ENCODE measurements at places on chromosomes 11 and 22.

DNA sequence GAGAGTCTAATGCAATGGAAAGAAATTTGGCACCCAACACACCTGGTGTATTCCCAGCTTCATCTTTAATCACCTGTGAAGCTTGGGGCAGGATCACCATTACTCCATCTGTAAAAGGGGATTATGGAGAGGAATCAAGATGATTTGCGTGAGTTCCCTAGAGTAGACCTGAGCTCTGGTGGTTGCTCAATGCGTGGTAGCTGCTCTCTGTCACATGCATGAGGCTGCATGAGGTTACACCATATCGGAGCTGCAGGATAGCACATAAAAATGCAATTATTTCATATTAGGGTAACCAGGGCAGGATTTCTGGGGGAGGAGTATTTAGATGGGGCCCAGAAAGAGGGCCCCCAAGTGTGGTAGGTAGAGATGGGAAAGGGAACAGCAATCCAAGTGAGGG lies 35.3 kb upstream of the CLMP start:
- no peak for DNase-seq

DNA sequence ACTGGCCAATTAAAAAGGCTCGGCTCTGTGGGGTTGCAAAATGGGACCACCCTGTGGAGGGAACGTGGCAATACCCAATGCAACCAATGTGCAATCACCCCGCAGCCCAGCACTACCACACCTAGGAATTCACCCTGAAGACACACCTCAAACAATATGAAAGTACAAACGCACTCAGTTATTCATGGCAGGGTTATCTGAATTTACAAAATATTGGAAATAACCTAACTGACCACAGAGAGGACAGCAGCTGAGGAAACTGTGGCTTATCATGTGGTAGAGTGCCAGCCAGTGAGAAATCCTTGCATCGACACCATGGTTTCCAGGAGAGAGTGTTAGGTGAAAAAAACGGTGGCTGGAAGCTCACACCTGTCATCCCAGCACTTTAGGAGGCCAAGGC lies 18.7 kb downstream of the ALG12 start:
- DNase-seq: no peak

- no peak for DNase-seq
These were observed 116.8 kb downstream of the ARHGAP8 start for GRCh38 chr22:44869196-44869595.

DNA sequence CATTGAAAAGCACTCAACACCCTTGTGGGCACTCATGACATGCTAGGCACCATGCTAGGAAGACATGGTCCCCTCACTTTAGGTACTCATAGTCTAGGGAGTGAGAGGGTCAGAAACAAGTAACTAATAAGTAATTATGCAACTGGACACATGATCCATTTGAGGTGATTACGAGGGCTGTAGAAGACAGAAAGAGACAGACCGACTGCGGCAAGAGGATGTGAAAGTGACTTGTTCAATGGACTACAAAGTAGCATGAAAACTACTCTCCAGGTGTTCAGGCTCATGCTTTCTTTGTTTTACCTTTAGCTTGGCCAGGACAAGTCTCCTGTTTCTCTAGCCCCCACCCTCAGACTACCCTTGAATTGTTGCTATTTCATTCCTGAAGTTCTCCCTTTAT lies 310.8 kb upstream of the SORL1-AS1 start:
- DNase-seq: no peak

GRCh38 chr22:49197505-49197904 lies 630.2 kb downstream of the BRD1 start:
- no peak for DNase-seq

- DNase-seq: no peak
These were observed 1.3 kb upstream of the KMT5B start for GRCh38 chr11:68214173-68215086.

GRCh38 chr22:20324139-20324516 lies 4.3 kb upstream of the DGCR6L start:
- no peak for DNase-seq

DNA sequence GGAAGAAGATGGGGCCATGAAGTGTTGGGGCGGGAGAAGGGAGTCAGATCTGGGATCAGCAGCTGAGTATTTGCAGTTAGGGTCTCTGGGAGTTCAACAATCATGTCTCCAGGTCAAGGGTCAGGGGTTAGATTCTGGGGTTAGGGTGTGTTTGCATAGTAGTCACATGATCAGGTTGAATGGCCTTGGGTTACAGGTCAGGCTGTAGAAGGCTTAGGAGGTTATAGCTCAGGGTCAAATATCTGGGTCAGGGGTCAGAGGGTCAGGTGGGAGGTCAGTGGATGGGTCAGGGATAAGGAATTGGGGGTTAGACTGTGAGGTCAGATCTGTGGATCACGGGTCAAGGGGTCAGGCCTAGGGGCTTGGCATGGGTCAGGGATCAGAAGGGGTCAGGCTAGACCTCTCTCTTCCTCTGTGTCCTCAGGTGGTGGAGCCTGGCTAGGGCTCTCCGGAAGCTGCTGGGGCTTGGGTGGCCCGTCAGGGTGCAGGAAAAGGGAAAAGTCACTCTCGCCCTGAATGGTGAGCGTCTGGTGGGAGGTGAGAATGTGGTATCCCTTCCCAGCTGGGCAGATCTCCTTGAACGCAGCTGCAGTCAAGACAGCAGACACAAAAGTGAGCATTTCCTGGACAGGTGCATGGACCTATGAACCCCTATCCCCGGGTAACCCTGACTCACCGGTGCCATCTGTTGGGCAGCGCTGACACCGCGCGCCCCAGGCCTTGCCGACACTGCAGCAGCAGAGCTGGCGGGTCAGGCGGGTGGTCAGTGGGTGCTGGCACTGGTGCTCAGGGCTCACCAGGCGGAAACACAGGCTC lies 6.4 kb downstream of the LTBP3 start:
- peak; percentile 28 for DNase-seq

DNA sequence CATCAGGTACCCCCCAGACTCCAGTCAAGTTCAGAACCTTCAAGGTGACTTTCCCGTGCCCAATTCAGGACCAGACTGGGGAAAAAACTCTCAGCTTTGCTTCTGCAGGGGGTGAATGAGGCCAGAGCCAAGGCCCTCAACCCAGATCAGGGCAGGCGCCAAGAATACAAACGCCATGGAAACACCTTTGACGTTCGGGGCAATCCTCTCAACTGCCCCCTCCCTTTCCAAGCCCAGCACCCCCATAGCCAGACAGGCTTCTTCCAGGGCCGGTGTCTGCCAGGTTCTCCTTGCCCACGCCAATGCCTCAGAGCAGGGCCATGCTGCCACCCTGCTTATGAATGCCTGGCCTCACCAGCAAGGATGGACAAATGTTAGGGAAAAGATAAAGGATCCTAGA lies 5.8 kb downstream of the ARHGAP1 start:
- DNase-seq: no peak

DNA sequence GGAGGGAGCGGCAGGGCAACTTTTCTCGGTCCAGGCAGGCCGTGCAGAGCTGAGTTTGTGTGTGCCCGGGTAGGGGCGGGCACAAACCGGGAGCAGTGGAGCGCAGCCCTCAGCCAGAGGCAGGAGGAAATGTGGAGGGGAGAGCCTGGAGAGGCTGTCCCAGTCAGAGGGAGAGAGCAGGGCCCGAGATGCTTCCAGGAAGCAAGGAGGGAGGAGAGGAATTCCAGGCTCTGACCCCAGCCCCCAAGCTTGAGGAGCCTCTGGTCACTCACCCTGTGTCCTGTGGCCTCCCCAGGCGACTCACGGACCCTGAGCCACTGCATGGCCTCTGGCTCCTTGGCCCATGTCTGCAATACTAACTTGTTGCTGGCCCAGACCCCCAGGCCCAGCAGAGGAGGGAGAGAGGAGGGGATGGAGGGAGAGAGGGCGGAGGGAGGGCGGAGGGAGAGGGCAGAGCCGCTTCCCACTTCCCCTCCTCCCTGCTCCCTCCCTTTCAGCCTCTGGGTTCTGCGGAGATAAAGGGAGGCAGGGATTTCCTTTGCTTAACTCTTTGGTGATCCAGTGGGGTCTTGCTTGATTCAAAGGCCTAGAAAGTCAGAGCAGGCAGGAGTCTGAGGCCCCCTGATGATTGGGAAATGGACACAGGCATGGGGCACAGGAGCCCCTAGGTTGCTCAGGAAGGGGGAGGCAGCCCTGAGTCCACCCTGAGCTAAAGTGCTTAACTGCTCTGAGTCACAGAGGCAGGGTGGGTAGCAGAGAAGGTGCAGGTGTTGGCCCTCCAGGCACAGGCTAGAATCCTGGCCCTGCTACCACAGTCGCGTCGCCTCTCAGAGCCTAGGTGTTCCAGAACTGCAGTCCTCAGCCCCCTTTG lies at the start of gene C1QTNF6:
TSS of gene C1QTNF6 (minus strand) at position 357 of the 871 bp plus-strand sequence. CDS start at position 323, 34 bp downstream.
- no peak for DNase-seq

DNA sequence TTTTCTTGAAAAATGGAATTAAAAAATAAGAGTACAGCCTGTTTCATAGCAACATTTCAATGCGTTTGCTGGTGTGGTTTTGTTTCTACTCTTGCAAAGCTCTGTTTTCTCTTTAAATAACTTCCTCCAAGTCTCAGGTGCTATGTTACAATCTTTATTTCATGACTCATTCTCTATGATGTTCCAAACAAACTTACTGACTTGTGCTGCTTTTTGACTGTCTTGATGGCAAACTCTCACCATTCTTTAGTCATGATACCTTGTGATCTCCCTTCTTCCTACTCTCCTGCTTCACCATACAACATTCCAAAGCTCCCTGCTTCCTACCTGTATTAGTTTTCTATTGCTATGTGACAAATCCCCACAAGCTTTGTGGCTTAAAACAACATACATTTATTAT lies 166.1 kb downstream of the C11orf91 start:
- no peak for DNase-seq

DNA sequence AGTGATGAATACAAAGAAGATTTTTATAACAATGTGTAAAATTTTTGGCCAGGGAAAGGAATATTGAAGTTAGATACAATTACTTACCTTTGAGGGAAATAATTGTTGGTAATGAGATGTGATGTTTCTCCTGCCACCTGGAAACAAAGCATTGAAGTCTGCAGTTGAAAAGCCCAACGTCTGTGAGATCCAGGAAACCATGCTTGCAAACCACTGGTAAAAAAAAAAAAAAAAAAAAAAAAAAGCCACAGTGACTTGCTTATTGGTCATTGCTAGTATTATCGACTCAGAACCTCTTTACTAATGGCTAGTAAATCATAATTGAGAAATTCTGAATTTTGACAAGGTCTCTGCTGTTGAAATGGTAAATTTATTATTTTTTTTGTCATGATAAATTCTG lies 5.3 kb downstream of the BIRC3 start:
- DNase-seq: no peak

- no peak for DNase-seq
These were observed 3.5 kb upstream of the LARGE1 start for GRCh38 chr22:33923660-33924246.

DNA sequence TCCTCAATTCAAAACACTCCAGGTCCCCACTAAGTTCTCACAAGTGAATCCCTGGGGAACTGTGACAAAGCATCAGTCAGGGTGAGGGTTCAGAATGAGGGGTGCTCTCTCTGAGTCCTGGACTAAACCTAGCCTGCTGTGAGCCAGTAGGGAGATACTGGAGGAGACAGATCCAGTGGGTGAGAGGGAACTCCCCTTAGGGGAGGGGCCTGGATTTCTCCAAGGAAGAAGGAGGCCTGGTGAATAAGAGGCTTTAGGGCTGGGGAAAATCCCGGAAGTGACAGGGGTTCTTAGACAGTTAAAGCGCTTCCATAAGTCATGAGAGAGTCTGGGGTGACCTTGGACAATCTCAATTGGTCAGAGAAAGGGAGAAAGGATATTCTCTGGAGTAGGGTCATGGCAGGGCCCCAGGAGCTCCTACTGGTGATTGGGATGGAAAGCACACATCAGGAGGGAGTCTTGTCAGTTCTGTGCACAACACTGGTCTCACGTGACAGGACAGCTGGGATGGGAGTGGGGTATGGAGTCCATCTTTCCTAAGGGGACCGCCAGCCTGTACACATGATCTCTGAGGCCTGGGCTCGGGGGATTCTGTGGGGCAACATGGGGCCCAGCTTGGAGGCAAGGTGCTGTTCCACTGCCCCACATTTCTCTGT lies 1.5 kb downstream of the TBC1D10A start:
- no peak for DNase-seq

DNA sequence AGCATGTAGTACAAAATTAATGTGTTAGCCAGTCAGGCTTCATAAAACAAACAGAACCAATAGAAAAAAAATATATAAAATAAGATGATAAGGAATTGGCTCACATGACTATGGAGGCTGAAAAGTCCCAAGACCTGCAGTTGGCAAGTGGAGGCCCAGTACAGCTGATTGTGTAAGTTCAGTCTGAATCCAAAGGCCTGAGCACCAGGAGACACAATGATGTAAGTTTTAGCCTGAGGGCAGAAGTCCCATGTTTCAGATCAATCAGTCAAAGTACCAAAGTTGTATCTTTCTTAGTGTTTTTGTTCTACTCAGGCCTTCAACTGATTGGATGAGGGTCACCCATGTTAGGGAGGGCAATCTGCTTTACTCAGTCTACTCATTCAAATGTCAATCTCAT lies 14.3 kb upstream of the OR10D3 start:
- DNase-seq: no peak

- DNase-seq: no peak
These were observed 7.3 kb downstream of the PDGFB start for GRCh38 chr22:39237318-39238100.

- no peak for DNase-seq
These were observed 77.8 kb downstream of the DGCR2 start for GRCh38 chr22:19044381-19044780.

GRCh38 chr11:130137999-130138398 lies 21.6 kb upstream of the ST14 start:
- DNase-seq: no peak

GRCh38 chr22:31748490-31748889 lies 1.4 kb downstream of the PRR14L start:
- no peak for DNase-seq

DNA sequence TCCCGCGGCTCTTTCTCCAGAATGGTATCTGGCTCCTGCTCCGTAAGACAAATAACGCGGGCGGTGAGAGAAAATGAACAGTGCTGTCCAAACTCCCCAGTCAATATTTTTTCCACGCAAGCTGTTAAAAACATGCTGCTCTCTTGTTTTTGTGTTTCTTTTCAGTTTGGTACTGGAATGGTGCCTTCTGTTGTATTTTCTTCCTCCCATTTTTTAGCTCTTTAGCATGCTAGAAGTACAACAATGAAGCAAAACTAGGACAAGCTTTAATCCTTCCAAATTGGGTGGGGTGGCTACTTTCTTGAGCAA lies 599 bp upstream of the PPP2R1B start:
- no peak for DNase-seq

DNA sequence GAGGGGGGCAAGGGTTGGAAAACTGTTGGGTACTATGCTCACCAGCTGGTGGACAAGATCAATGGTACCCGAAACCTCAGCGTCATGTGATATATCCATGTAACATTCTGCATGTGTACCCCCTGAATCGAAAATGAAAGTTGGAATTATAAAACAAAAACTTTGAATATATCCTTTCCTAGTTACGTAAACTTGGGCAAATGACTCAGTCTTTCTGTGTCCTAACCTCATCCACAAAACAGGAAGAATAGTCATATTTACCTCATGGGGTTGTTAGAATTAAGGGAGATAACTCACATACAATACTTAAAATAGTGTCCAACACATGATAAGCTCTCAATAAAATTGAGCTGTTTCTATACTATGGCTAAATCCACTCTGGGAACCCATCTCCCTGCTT lies 620.1 kb upstream of the KIRREL3 start:
- no peak for DNase-seq

Data from activated CD4-positive, CD25-positive, alpha-beta regulatory T cell (primary cell).